Naive thymus-derived CD4-positive, alpha-beta T cell (primary cell): ENCODE measurements at places on chromosomes 11 and 22.
A peak's percentile ranks its signal among the peaks of the same experiment; 100 is the strongest.

GRCh38 chr11:128283451-128283850, 303.9 kb downstream of the ETS1 start:
- no peak overlapping the region for H3K27ac ChIP-seq
- no peaks in the 10 kb centered on the region for H3K36me3 ChIP-seq
- DNase-seq, result no peak
- peaks cover 26% of the 10 kb centered on the region for H3K4me1 ChIP-seq

GRCh38 chr11:59901306-59901705, 22.7 kb downstream of the OOSP3 start:
- H3K4me3 ChIP-seq, result no peak overlapping the region
- no peak for DNase-seq
- H3K27ac ChIP-seq, result no peak overlapping the region
- no peaks in the 10 kb centered on the region for H3K4me1 ChIP-seq
- H3K36me3 ChIP-seq, result no peaks in the 10 kb centered on the region

- no peak overlapping the region for H3K4me3 ChIP-seq
- H3K4me1 ChIP-seq, result no peaks in the 10 kb centered on the region
- DNase-seq, result no peak
- no peaks in the 10 kb centered on the region for H3K36me3 ChIP-seq
- no peak overlapping the region for H3K27ac ChIP-seq
Observed at GRCh38 chr11:122138744-122139594, 23.0 kb upstream of the BLID start.

- no peaks in the 10 kb centered on the region for H3K4me1 ChIP-seq
- H3K36me3 ChIP-seq, result no peaks in the 10 kb centered on the region
- H3K27ac ChIP-seq, result no peak overlapping the region
- H3K4me3 ChIP-seq, result no peak overlapping the region
Observed at GRCh38 chr11:86948733-86949132, 6.5 kb downstream of the FZD4 start.

- H3K36me3 ChIP-seq, result no peaks in the 10 kb centered on the region
- H3K27ac ChIP-seq, result no peak overlapping the region
- DNase-seq, result no peak
- no peaks in the 10 kb centered on the region for H3K27me3 ChIP-seq
Observed at GRCh38 chr11:2912498-2912897, 16.7 kb downstream of the PHLDA2 start.

- peak within 1 kb of the TSS; percentile 44 for H3K27ac ChIP-seq
- peaks cover 42% of the 10 kb centered on the region for H3K4me1 ChIP-seq
- peak; percentile 28 for DNase-seq
- H3K4me3 ChIP-seq, result no peak within 1 kb of the TSS
- H3K36me3 ChIP-seq, result peaks cover 33% of the 10 kb centered on the region
- H3K27me3 ChIP-seq, result no peaks in the 10 kb centered on the region
Observed at GRCh38 chr22:39959640-39960447, at the start of gene TMA7B. Gene TMA7B, plus strand, starts transcription at chr22:39960397. Its CDS starts 3,978 bp downstream, at chr22:39964375.

DNA sequence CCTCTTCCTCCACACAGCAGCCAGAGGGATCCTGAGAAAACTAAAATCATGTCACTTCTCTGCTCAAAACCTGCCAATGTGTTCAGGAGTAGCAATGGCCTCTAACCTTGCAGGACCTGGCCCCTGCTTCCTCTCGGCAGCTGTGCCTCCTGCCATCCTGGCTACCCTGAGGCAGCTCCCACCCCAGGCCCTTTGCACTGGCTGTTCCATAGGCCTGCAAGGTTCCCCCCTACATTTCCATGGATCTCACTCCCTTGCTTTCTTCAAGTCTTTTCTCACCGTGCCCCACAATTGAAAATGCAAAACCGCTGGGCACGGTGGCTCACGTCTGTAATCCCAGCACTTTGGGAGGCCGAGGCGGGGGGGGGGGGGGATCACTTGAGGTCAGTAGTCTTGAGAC, 2.1 kb upstream of the STIP1 start:
- H3K27me3 ChIP-seq, result no peaks in the 10 kb centered on the region
- no peaks in the 10 kb centered on the region for H3K36me3 ChIP-seq
- peaks cover 10% of the 10 kb centered on the region for H3K4me1 ChIP-seq
- H3K27ac ChIP-seq, result no peak overlapping the region
- DNase-seq, result no peak
- H3K4me3 ChIP-seq, result no peak overlapping the region

DNA sequence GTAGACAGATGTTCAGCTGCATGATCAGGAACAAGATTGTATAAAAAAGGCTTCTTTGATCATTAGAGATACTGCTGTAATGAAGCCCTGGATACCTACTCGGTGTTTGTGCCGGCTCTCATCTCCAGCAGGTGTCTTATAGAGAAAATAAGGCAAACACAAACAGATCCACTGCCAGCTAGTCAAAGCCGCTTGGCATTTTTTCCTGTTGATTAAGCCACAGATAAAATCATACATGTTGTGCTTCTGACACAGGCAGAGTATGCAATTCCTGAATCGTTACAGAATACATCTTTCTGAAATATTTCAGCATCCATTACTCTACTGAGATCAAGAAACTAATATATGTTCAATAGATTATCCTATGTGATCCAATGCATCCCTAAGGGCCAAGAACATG, 206.9 kb downstream of the CADM1 start:
- H3K27ac ChIP-seq, result no peak overlapping the region
- no peak for DNase-seq
- no peaks in the 10 kb centered on the region for H3K36me3 ChIP-seq
- no peaks in the 10 kb centered on the region for H3K27me3 ChIP-seq
- no peak overlapping the region for H3K4me3 ChIP-seq

DNA sequence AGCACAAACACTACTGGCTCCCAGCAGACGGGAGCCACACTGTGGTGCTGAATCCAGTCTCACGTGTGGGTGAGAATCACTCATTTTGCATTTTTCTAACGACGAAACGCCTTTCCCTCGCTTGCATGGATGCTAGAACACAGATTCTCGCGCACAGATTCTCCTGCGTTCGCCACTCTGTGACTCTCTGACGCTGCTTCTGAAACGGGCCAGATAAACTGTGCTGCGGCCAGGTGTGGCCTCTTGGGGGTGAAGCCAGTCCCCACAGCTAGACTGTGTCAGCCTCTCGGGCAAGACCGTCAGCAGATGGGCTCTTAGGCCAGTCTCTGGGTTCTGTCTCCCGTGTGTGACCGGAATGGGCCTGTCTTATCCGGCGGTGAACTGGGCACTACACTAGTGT, 44.6 kb downstream of the TRMU start:
- no peaks in the 10 kb centered on the region for H3K4me1 ChIP-seq
- no peaks in the 10 kb centered on the region for H3K27me3 ChIP-seq
- H3K27ac ChIP-seq, result no peak overlapping the region
- no peak overlapping the region for H3K4me3 ChIP-seq
